Fibroblast of skin of left biceps (primary cell): ENCODE measurements at places on chromosomes 7 and 10.

- DNase-seq = no peak
Observed at GRCh38 chr10:132645247-132645530, 107.6 kb downstream of the INPP5A start.

GRCh38 chr7:82389876-82390275 is 53.7 kb downstream of the CACNA2D1 start:
- no peak for DNase-seq

DNA sequence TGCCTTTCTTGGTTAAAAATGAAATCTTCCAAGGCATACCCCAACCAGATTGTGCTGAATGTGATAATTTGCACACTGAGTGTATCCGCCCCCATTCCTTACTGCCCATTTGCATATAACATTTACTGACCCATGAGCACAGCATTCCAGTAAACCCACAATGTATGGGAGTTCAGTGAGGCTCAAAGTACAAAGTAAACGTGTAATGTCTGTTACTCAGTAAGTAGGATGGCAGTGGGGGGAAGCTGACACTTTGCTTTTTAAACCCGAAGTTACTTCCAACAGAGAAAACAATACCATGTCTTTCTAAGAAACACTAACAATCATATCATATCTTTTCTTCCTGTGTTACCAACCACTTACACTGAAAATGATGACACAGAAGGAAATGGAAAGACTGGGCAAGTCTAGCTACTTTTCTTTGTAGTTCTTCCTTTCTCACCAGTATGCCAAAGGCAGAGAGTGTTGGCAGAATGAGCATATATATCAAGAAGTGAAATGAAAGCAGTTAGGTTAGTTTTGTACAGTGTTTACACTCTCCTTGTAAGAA is 27.1 kb upstream of the SOSTDC1 start:
- peak; percentile 4 for DNase-seq

DNA sequence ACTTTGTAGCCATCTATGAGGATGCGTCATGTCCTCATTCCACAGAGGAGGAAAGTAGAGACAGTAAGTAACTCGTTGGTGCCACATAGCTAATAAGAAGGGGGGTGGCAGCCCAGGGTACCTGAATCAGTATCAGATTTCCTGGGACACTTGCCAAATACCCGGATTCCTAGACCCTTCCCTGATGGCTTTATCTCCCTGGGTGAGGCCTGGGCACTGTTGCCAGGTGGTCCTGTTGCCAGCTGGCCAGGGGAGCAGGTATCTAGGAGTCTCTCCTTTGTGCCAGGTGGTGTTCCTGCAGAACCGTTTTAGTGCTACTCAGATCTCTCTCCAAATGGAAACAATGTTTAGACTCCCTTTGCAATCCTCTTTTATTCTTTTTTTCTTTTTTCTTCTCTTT is 12.7 kb downstream of the SLC29A3 start:
- DNase-seq = no peak

- DNase-seq = peak; percentile 10
Observed at GRCh38 chr7:113199841-113200240, 81.5 kb upstream of the SMIM30 start.

- no peak for DNase-seq
Observed at GRCh38 chr10:97494863-97495506, 3.2 kb downstream of the MMS19 start.

- no peak for DNase-seq
Observed at GRCh38 chr10:47449102-47449978, 34.6 kb downstream of the ANXA8 start.

GRCh38 chr7:24898691-24899090 is 81.3 kb downstream of the OSBPL3 start:
- no peak for DNase-seq

- DNase-seq = peak; percentile 8
Observed at GRCh38 chr10:105797234-105797890, 1156.3 kb downstream of the SORCS3 start.

DNA sequence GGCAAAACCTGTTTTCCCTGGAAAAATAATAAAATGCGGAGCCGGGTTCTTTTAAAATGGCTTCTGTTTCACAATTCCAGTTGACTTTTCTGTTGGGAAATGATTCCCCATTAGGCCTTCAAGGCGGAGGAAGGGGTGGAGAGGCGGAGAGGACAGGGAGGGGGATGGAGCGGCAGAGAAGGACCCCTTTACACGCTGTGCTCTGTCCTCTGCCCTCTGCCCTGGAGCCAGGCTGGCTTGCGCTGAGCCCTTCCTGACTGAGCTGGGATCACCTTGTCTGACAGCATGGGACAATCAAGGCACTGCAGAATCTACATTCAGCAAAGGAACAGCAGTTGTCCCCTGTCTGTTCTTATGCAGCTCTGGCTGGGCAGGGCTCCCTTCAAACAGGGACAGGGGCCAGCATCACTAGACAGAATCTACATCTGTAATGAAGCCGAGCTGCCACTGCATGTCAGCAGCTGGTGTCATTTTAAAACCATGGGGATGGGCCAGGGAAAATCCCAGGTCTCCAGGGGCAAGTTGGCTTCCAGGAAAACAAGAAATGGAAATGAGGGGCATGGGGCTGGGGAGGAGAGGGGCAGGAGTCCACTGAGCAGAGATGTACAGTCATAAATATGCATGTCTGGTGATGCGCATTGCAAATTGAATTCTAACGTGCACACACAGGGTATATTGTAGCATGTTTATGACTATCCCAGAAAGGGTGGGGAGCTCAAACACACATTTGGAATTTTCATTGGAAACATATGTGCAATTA is 120.0 kb downstream of the MKX start:
- DNase-seq = no peak
